Ovary (tissue), 10 donors: ENCODE measurements at places on chromosomes 12 and 14.
A peak's percentile ranks its signal among the peaks of the same experiment; 100 is the strongest.

DNA sequence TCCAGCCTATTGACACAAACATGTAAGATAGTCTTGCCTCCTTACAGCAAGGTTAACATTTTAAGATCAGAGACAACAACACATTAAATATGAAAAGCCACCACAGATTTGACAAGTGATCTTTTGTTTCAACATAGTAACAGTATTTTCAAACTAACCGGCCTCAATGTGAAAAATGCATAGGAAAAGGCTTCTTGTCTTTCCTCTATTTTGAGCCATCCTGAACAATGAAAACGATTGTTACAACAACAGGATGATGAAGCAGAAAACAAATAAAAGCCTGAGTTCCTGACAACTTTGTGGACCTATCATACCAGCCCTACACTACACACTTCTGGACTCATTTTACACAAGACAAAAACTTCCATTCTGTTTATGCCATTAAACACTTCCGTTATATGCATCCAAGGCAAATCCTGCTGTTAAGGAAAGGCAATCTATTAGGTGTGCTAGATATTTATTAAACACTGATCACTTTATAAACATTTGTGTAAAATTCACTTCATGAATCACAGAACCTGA is 37.3 kb downstream of the BAZ1A start:
- DNase-seq, result no peak
- H3K27ac ChIP-seq, result no peak overlapping the region
- H3K4me1 ChIP-seq, result no peaks in the 10 kb centered on the region
- H3K4me3 ChIP-seq, result no peak overlapping the region
- H3K27me3 ChIP-seq, result no peaks in the 10 kb centered on the region

- no peaks in the 10 kb centered on the region for H3K4me1 ChIP-seq
- peak; percentile 17 for DNase-seq
- H3K27me3 ChIP-seq, result no peaks in the 10 kb centered on the region
- H3K27ac ChIP-seq, result no peak overlapping the region
These were observed 114.1 kb downstream of the KIF26A start for GRCh38 chr14:104252256-104253215.

- no peaks in the 10 kb centered on the region for H3K36me3 ChIP-seq
These were observed 8.5 kb downstream of the ZFP36L1 start for GRCh38 chr14:68784226-68784910.

- peak overlapping the region; percentile 92 for H3K27ac ChIP-seq
- no peaks in the 10 kb centered on the region for H3K27me3 ChIP-seq
- H3K36me3 ChIP-seq, result no peaks in the 10 kb centered on the region
- H3K4me3 ChIP-seq, result peak overlapping the region; percentile 97
- peaks cover 6% of the 10 kb centered on the region for H3K4me1 ChIP-seq
These were observed 323 bp downstream of the VTI1B start for GRCh38 chr14:67674139-67674479.

DNA sequence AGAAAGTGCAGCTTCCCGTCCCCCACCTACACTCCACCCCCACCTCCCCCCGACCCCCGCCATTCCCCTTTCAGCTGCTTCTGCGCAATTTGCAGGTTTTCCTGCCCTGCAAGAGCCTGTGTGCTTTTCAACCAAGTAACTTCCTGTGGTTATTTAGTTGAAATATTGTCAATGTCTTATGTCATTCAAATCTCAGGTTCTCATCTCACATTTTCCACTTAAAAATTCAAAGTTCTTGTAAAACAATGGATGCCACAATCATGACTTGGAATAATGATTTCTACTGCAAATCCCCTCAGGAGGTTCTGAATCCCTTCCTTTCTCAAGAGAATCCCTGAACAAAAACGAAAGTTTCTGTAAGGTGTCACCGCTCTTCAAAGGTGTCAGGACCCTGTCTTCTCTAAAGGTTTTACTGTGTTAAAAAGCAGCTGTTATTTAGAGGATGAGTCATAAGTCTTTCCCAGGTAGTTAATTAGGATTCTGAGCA is 31.6 kb downstream of the WBP11 start:
- H3K4me3 ChIP-seq, result peak overlapping the region; percentile 81
- no peaks in the 10 kb centered on the region for H3K36me3 ChIP-seq
- no peaks in the 10 kb centered on the region for H3K27me3 ChIP-seq
- peaks cover under 1% of the 10 kb centered on the region for H3K4me1 ChIP-seq
- peak overlapping the region; percentile 91 for H3K27ac ChIP-seq

DNA sequence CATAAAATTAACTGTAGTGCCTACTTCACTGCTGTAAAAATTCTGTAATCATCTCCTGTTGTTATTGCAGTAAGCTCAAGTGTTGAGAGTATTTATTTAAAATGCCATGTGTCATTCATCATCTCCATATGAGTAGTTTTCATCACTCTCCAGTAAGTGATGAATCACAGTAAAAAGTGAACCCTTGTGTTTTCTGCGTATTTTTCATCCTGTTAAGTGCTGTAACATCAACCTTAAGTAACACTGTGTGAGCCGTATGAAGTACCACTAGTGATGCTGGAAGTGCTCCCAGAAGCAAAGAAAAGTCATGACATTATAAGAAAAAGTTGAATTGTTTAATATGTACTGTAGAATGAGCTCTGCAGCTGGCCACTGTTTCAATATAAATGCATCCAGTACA is 55.4 kb downstream of the SLCO1B3 start:
- DNase-seq, result no peak
- no peak overlapping the region for H3K4me3 ChIP-seq
- H3K27me3 ChIP-seq, result no peaks in the 10 kb centered on the region

- H3K27me3 ChIP-seq, result no peaks in the 10 kb centered on the region
- no peak overlapping the region for H3K27ac ChIP-seq
- no peak overlapping the region for H3K4me3 ChIP-seq
- no peak for DNase-seq
- H3K4me1 ChIP-seq, result no peaks in the 10 kb centered on the region
These were observed 1.8 kb downstream of the SPSB2 start for GRCh38 chr12:6871052-6871957.

GRCh38 chr12:97535582-97535981 is 73.0 kb downstream of the RMST start:
- H3K4me3 ChIP-seq, result no peak overlapping the region
- H3K4me1 ChIP-seq, result no peaks in the 10 kb centered on the region
- H3K27ac ChIP-seq, result no peak overlapping the region
- no peaks in the 10 kb centered on the region for H3K27me3 ChIP-seq
- H3K36me3 ChIP-seq, result no peaks in the 10 kb centered on the region
- no peak for DNase-seq

GRCh38 chr14:105168979-105169507 is 467 bp upstream of the JAG2 start:
- DNase-seq, result no peak
- H3K27ac ChIP-seq, result no peak overlapping the region
- no peak overlapping the region for H3K4me3 ChIP-seq

- no peak for DNase-seq
- H3K27me3 ChIP-seq, result no peaks in the 10 kb centered on the region
- H3K4me1 ChIP-seq, result no peaks in the 10 kb centered on the region
- no peak overlapping the region for H3K27ac ChIP-seq
- H3K4me3 ChIP-seq, result no peak overlapping the region
These were observed 55.6 kb downstream of the TECPR2 start for GRCh38 chr14:102418169-102418852.

DNA sequence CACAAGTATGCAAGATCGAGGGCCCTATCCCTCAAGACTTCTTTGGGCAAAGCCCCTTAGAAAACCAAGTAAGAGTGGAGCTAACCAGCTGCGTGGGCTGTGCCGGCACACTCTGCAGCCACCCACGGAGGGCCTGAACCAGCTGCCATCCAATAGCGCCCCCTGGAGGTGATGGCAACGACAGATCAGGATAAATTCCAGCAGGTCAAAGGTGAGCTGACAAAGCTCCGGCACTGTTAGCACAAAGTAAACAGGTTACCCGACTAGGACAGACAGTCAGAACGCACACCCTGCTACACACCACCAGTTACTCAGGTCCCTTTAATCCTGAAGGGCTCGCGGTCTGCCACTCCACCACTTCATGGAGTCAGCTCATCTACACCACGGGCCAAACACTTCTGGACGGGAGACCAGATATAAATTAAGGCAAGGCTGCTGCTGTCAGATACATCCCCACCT is 4.9 kb downstream of the ZBTB39 start:
- H3K36me3 ChIP-seq, result no peaks in the 10 kb centered on the region
- H3K27me3 ChIP-seq, result no peaks in the 10 kb centered on the region
- H3K27ac ChIP-seq, result no peak overlapping the region
- DNase-seq, result peak; percentile 74

GRCh38 chr12:122997343-122998250 is 17.1 kb downstream of the ARL6IP4 start:
- H3K36me3 ChIP-seq, result no peaks in the 10 kb centered on the region
- no peaks in the 10 kb centered on the region for H3K27me3 ChIP-seq
- no peak for DNase-seq
- no peak overlapping the region for H3K27ac ChIP-seq
- no peaks in the 10 kb centered on the region for H3K4me1 ChIP-seq

- no peak for DNase-seq
- H3K4me1 ChIP-seq, result no peaks in the 10 kb centered on the region
- H3K36me3 ChIP-seq, result no peaks in the 10 kb centered on the region
- H3K27me3 ChIP-seq, result no peaks in the 10 kb centered on the region
These were observed 9.1 kb downstream of the FIGNL2 start for GRCh38 chr12:51839310-51839947.

DNA sequence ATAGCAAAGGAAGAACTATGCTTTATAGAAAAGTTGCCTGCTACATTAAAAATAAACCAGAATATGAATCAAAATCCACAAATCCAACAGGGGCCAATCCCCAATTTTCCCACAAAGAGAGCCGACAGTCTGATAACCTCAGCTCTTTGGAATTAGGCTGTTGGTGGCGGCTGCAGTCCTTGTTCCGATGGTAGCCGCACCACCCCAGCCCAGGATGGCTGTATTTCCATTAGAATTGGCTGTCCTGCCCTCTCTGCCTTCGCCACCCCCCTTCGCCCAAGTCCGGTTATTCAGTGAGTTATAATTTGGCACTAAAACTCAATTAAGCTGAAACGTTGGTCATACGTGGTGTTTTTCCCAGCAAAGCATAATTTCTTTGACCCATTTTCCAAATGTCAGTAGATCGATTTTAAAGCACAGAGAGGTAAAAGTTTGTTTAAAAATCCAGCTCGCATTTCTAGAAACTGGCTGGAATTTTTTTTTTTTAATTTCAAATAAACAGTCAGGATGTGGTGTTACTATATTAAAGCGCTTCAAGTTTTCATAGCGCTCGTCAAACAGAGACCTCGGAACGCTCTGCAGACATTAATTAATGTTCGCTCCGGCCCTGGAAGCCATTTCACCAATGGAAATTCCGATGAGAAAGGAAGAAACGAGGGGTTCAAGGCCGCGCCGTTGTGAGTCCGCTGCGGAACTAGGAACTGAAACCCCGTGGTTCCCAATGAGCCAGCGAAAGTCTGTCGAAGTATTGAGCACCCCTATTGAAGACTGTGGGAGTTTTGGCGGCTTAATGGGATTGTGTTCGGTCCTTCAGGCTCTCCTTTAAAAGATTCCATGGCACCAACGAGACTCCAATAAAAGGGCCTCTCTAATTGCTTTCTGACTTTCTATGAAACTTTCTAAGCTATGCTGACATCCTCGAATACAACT is 104.8 kb upstream of the DIO3 start:
- no peak overlapping the region for H3K27ac ChIP-seq
- no peak for DNase-seq
- peaks cover 5% of the 10 kb centered on the region for H3K27me3 ChIP-seq
- no peak overlapping the region for H3K4me3 ChIP-seq
- H3K4me1 ChIP-seq, result peaks cover 1% of the 10 kb centered on the region
- no peaks in the 10 kb centered on the region for H3K36me3 ChIP-seq

- H3K36me3 ChIP-seq, result no peaks in the 10 kb centered on the region
- no peak for DNase-seq
- no peaks in the 10 kb centered on the region for H3K4me1 ChIP-seq
- H3K4me3 ChIP-seq, result no peak overlapping the region
- H3K27ac ChIP-seq, result no peak overlapping the region
These were observed 30.1 kb downstream of the ATG14 start for GRCh38 chr14:55381561-55381960.

GRCh38 chr12:11941606-11942337 is 129.0 kb upstream of the BCL2L14 start:
- no peaks in the 10 kb centered on the region for H3K36me3 ChIP-seq
- H3K27me3 ChIP-seq, result no peaks in the 10 kb centered on the region
- no peak overlapping the region for H3K27ac ChIP-seq
- no peak for DNase-seq

DNA sequence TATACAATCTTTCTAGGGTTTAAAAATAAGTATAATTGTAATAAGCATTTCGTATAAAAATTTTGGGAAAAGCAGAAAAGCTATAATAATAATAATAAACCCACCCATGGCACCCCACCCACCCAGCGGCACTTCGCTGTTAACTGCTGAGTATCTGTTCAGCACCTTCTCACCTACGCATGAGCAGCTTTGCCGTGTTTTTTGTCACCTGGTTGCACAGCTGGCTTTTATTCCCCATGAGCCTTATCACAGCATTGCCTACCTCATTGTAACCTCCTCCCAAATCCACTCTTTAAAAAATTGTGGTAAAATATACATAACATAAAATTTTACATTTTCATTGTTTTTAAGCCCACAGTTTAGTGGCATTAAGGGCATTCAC is 34.7 kb downstream of the CYP46A1 start:
- no peaks in the 10 kb centered on the region for H3K27me3 ChIP-seq
- no peaks in the 10 kb centered on the region for H3K4me1 ChIP-seq
- no peak overlapping the region for H3K27ac ChIP-seq
- DNase-seq, result no peak

- H3K4me1 ChIP-seq, result peaks cover 3% of the 10 kb centered on the region
- H3K27me3 ChIP-seq, result no peaks in the 10 kb centered on the region
- DNase-seq, result no peak
- no peak overlapping the region for H3K4me3 ChIP-seq
- no peak overlapping the region for H3K27ac ChIP-seq
- H3K36me3 ChIP-seq, result no peaks in the 10 kb centered on the region
These were observed 32.4 kb downstream of the MAX start for GRCh38 chr14:65069874-65070413.

- H3K4me3 ChIP-seq, result peak overlapping the region; percentile 46
- no peaks in the 10 kb centered on the region for H3K27me3 ChIP-seq
- no peaks in the 10 kb centered on the region for H3K36me3 ChIP-seq
- no peak for DNase-seq
- no peak overlapping the region for H3K27ac ChIP-seq
These were observed 932.3 kb downstream of the DIO2 start for GRCh38 chr14:79278798-79279644.

GRCh38 chr12:10554756-10555481 is 49.2 kb downstream of the EIF2S3B start:
- H3K27me3 ChIP-seq, result no peaks in the 10 kb centered on the region
- no peak overlapping the region for H3K4me3 ChIP-seq
- no peak for DNase-seq
- no peak overlapping the region for H3K27ac ChIP-seq
- H3K4me1 ChIP-seq, result no peaks in the 10 kb centered on the region
